ENCODE measurements at places on chromosomes 11 and 22.

DNA sequence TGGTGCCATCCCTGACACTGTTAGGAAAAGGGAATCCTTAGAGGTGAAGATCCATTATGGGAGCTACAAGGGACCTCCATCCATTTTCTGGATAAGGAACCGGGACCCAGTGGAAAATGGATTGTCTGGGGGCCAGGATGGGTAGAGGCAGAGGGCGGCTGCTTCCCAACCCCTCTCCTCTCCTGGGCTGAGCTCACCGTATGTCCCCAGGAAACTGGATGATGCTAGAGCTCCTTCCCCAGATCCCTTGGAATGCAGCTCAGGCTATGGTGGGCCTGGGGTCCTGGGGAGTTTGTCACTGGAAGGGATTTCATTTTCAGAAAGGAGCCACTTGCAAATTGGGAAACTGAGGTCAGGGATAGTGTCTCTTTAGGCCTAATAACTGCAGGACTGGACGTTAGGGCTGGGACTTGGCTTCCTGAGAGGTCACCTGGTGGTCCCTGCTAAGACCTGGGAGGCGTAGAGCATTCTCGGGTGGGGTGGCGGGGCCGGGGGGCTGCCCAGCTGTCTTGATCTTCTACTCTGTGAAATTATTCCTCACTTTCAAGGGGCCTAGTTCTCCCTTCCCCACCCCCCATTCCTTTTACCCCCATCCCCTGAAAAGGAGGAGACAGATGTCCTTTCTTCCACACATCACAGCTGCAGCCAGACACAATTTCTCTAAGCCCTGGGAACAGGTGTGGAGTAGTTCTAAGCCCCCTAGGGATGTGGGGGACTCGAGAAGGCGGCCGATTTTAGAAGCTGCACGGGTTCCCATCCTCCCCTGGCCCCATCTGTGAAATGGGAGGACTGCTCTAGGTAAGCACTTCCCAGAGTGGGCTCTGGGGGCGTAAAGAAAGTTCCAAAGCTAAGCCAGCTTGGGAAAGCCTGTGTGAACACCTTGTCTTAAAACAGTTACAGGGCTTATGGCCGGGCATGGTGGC is 99.8 kb downstream of the PKNOX2 start:
- no peak for DNase-seq

DNA sequence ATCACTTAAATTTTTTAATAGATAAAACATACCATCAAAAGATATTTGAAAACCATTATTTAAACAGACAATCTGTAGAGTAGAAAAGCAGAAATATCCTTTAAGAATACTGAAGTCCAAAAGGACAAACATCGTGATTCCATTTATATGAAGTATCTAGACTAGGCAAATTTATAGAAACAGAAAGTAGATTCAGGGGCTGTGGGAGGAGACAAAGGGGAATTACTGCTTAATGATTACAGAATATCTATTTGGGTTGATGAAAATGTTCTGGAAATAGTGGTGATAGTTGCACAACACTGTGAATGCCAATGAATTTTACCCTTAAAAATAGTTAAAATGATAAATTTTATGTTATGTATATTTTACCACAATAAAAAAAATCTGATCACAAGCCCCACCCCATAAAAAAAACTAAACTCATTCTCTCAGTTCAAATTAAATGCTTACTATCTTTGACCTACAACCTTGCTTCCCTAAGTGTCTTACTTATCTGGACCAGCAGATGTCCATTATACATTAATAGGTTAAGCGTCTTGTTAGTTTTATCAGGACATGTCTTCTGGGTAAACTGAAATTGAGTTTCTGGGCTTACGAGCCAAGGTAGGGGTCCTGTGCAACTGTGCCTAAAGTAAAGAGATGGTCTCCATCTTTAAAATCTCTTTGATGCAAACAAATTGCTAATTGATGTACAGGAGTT is 86.3 kb downstream of the FCHSD2 start:
- DNase-seq = no peak

GRCh38 chr22:47663615-47664605 is 901.5 kb downstream of the TBC1D22A start:
- DNase-seq = no peak

- no peak for DNase-seq
Measured at GRCh38 chr22:20449819-20450550, 12.4 kb upstream of the SCARF2 start.

GRCh38 chr11:41522899-41523672 is 63.6 kb upstream of the LRRC4C start:
- no peak for DNase-seq

- DNase-seq = no peak
Measured at GRCh38 chr11:10272132-10272531, 21.9 kb downstream of the SBF2 start.

DNA sequence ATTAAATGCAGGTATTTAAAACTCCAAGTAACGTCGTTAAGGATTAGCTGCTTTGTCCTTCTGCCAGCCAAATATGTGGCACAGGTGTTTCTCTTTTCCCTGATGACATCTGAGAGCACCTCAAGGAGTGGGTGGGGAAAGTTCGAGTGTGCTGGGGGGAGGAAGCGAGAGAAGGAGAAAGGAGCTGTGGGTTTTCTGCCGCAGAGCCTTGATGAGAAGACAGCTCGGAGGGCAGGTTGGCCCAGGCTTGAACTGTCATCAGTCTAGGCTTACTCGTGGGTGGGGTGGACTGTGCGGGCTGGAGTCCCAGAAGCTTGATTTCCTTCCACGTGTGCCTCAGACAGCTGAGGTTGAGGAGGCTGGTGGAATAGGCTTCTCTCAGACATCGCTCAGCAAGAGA is 15.2 kb upstream of the SORL1-AS1 start:
- peak; percentile 63 for DNase-seq

DNA sequence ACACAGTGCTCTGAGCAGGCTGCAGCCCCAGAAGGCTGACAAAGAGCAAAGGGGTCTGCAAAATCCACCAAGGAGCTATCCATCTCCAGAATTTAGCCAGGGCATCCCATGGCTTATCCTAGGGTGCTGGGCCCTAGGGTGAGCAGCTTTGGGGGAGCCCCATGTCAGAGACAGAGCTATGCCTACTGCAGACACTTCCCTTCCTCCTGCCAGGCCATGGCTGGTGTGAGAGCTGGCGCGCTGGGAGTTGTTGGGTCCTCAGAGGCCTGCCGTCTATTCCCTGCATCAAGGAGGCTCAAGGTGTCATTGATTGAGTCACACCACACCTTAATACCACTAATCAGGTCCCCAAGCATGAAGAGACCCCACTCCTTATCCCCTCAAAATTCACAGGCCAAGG is 85.3 kb upstream of the TP53I11 start:
- DNase-seq = no peak

- no peak for DNase-seq
Measured at GRCh38 chr11:14052198-14052597, 89.7 kb downstream of the SPON1 start.

- no peak for DNase-seq
Measured at GRCh38 chr11:75162954-75163353, 12.0 kb downstream of the SLCO2B1 start.

DNA sequence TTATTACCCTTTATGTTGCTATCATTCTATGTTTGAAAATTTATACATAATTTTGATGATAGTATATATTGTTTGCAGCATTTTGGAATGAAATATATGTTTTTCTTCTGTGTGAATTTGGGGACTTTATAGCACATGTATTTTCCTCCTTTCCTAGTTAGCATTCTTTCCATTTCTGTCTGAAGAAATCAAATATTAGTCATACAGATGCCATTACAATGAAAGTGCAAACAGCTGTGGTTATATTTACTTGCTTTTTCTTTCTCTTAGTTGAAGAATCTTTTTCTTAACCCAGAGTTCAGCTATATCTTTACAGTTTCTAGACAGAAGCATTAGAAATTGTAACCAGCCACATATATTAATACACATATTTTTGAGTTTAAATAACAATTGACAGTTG is 753.1 kb upstream of the ARHGAP42 start:
- DNase-seq = no peak

DNA sequence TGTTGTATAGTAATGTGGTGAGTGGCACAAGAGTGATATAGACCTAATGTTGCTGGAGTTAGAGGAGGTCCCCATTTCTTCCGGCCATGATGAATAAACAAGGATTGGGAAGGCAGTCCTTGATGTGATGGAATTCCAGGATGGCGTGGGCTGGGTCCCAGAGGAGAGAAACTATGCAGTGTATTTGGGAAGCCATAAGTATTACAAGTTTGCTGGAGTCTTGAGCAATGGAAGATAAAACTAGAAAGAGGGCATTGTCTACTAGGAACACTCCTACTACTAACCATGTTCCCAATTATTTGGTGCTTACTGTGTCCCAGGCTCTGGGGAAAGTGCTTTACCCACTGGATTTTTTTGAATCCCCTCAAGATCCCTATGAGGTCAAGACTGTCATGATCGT is 20.0 kb downstream of the LDLRAD3 start:
- no peak for DNase-seq

GRCh38 chr22:44567846-44568493 is 69.9 kb upstream of the RTL6 start:
- peak; percentile 20 for DNase-seq

DNA sequence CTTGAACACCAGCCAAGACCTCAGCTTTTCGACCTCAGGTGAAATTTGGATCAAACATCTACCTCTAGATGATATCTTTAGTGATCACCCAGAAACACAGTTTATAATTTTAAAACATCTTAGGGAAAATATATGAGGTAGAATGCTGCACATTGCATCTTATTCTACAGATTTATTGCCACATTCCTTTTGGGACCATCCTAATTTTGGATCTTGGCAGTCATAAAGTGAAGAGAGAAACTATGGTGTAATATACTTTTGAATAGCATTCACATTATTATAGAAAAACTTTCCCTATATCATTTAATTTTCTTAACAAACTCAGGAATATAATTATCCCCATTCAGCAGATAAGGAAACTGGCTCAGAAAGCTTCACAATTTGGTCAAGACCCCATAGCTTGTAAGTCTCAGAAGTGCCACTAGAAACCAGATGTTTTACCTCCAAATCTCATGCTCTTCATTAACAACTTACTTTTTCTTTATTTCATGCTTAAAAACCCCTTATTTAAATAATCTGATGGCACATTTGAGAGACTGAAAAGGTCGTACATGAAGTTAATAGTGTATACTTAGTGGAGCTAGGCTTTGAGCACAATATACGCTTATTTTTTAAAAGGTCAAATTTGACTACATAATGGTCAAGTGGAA is 199.2 kb upstream of the CTSC start:
- DNase-seq = no peak

DNA sequence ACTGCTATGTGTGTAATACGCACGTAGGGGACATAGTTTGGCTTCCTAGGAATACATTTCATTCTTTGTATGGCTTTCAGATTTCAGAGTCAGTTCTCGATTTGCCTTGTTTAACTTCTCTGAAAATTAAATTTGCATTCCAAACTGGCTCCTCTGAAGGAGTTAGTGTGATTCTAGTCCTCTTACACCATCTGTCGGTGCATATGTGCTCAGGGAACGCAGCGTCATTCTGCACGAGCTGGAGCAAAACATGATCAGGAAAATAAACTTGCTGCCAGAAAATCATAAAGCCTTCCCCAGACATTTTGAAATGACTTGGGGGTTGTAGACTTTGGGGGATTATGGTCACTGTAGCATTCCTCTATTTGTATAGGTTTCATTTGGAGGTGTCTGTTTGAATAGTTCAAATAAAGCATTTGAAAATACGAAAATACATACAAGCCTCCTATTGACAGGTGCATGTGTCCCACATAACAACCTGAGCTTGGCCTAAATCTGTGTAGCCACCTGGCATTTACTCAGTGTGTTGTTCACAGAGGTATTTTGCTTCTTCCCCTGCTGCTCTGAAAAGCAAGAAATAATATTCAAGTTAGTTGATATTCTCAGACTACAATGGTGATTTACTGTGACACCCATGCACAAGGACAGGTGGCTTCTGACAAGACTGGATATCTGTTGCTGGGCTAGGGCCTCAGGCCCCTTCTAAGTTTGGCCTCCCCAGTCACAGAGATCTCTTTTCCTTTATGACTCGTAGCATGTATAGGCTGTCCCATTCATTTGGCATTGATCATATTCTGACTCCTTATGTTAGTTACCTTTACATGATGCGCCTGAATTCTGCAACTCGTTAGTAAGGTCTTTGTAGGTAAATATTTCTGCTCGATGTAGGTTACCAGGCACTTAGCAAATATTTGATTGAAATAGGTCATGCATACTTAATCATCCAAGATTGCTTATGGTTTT is 81.6 kb upstream of the SORL1-AS1 start:
- no peak for DNase-seq

DNA sequence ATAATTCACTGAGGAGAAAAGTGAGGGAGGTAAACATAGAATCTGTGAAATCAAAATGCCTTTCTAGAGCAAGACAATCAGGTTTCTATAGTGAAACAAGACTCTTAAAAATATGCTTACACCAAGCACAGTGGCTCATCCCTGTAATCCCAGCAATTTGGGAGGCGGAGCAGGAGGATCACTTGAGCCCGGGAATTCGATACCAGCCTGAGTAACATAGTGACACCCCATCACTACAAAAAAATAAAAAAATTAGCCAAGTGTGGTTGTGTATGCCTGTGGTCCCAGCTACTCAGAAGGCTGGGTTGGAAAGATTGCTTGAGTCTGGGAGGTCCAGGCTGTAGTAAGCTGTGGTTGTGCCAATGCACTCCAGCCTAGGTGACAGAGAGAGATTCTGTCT is 43.2 kb upstream of the ME3 start:
- no peak for DNase-seq

- no peak for DNase-seq
Measured at GRCh38 chr22:35353318-35353717, 27.6 kb upstream of the HMOX1 start.

- no peak for DNase-seq
Measured at GRCh38 chr22:19599004-19599403, 74.8 kb upstream of the CLDN5 start.

DNA sequence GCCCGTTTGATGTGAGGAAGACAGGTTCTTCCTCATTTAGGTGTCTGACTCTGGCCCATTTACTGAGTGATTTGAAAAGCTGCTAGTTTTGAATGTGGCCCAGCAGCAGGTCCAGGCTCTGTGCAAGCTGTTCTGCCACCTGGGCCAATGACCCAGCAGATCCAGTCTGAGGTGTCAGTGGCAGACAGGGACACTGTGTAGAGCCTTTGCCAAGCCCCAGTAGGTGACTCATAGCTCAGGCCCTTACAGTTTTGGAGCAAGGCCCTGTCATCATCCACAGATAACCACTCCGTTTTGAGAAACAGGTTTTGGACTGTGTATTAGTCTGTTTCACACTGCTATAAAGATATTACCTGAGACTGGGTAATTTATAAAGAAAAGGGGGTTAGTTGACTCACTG is 23.9 kb downstream of the TSPAN32 start:
- DNase-seq = no peak

GRCh38 chr22:47996446-47996857 is 1234.0 kb downstream of the TBC1D22A start:
- DNase-seq = no peak

DNA sequence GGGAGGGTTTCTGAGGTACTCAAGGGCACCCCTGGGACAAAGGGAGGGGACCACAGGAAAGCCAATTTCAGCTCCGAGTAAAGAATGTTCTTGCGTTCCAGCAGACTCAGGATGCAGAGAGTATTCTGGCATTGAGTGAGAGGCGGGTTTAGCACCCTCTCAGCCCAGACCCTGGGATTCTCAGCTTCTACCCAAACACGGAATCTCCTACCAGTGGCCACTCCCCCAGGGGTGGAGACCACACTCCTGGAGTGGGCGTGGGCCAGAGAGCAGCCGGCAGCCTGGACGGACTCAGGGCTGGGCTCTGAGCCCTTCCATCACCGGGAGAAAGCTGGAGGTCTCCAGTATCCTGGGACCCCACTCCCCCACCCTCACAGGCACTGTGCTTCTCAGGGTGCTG is 26.1 kb upstream of the TTLL12 start:
- DNase-seq = no peak

Data from activated T-helper 1 cell treated with Interleukin-2 at 50 U/mL for 16 hours (primary cell).